Mesothelial cell of epicardium (in vitro differentiated cells): ENCODE measurements at places on chromosomes 6 and 20. TPM values are rescaled to one million over a fixed set of nuclear protein-coding genes. Genes with fewer than 3 reads are reported as not detected.

DNA sequence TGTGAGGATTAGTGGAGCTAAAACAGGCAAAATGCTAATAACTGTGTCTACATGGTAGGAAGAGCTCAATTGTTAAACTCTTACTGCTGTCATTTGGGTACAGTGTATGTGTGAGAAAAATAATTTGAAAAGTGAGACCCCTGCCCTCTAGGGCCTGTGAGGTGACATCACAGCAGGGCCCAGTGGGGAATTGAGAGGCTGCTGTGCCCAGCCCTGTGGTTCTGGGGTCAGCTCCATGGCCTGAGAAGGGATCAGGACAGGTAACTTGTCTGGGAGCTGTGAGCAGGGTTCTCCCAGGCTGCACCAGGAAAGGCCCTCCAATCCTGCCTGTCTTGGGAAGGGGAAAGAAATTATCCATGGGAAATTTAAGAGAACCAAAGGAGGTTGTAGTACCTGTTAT lies 1.3 kb downstream of the SIRPB1 start:
- H3K4me3 ChIP-seq: no peak overlapping the region
- H3K4me1 ChIP-seq: no peaks in the 10 kb centered on the region
- peaks cover 50% of the 10 kb centered on the region for H3K27me3 ChIP-seq
- DNase-seq: no peak
- H3K36me3 ChIP-seq: no peaks in the 10 kb centered on the region

DNA sequence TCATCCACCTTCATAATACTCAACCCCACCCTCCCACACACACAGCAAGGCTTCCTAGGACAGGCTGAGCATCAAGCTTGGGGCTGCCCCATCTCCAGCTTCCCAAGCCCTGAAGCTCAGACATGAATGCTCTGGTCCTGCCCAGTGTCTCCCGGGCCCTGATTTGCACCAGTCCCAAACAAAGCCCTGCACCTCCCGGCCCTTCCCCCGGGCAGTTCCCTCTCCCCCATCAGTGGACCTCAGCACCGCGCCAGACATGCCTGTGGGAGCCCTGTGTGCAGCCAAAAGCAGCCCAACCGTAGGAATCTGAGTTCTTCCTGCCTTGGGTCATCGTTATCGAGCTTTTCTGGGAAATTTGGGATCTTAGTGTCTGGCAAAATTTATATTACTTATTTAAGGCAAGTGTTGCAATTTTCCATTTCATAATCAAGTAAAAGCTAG lies 63.5 kb downstream of the THBS2 start:
- peaks cover 12% of the 10 kb centered on the region for H3K4me1 ChIP-seq
- no peak overlapping the region for H3K27ac ChIP-seq
- no peaks in the 10 kb centered on the region for H3K27me3 ChIP-seq
- H3K4me3 ChIP-seq: no peak overlapping the region
- no peak for DNase-seq
- H3K36me3 ChIP-seq: no peaks in the 10 kb centered on the region

GRCh38 chr6:166236596-166236995 lies 68.9 kb upstream of the TBXT start:
- no peak for DNase-seq
- H3K27ac ChIP-seq: no peak overlapping the region
- H3K36me3 ChIP-seq: no peaks in the 10 kb centered on the region

- no peak for DNase-seq
- no peak overlapping the region for H3K27ac ChIP-seq
- H3K4me1 ChIP-seq: peaks cover 54% of the 10 kb centered on the region
These were observed 26.9 kb downstream of the TFAP2B start for GRCh38 chr6:50845499-50846143.

DNA sequence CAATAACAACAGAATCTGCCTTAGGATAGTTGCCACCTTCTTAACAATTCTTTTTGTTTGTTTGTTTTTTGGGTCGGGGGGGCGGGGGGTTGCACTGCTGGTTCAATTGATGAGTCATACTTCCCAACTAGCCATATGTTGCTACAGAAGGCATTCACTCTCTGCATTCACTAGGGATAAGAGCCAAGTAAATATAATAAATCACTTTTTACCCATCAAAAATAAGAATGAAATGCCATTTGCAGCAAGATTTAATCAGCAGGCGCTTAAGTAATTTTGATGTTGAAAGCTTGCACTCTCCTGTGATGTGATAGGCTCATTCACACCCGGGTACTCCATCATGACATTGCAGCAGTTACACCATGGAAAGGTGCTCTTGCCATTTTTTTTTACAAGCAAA lies 209.8 kb downstream of the HIVEP2 start:
- peaks cover 9% of the 10 kb centered on the region for H3K4me1 ChIP-seq
- H3K4me3 ChIP-seq: no peak overlapping the region
- no peak for DNase-seq
- no peak overlapping the region for H3K27ac ChIP-seq

DNA sequence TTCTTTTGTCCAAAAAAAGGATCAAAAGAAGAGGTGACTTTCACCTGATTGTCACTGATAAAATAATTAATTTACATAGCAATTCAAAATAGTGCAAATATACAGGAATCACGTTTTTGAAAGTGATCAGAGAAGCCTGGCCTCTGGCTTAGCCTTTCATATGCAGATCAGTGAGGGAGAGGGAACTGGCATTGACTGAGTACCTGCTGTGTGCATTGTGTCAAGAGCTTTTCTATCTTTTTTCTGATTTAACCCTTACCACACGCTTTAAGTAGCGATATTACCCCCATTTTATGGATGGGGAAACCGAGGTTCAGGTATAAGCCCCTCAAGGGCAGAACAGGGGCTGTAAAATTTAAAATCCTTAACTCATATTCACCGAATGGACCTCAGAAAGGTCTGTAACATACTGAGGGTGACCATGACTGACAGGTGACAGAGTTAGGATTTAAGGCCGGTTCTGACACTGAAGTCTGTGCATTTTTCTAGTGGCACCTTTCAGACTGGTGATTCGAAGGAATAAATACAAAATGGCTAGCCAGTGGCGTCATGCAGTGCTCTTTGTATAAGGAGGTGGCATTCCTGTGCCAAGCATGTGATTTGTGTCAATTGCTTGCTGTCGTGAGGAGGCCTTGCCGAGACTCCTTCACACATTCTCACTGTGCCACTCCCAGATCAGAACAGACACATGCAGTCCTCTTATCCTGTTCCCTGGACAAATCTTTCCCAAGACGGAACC lies 310.2 kb downstream of the TSHZ2 start:
- peaks cover 30% of the 10 kb centered on the region for H3K4me1 ChIP-seq
- H3K36me3 ChIP-seq: peaks cover 2% of the 10 kb centered on the region
- DNase-seq: no peak

- H3K27ac ChIP-seq: no peak overlapping the region
- H3K4me3 ChIP-seq: no peak overlapping the region
- no peak for DNase-seq
- peaks cover 14% of the 10 kb centered on the region for H3K36me3 ChIP-seq
- peaks cover 6% of the 10 kb centered on the region for H3K4me1 ChIP-seq
These were observed 3.8 kb upstream of the NPEPL1 start for GRCh38 chr20:58688840-58689239.

DNA sequence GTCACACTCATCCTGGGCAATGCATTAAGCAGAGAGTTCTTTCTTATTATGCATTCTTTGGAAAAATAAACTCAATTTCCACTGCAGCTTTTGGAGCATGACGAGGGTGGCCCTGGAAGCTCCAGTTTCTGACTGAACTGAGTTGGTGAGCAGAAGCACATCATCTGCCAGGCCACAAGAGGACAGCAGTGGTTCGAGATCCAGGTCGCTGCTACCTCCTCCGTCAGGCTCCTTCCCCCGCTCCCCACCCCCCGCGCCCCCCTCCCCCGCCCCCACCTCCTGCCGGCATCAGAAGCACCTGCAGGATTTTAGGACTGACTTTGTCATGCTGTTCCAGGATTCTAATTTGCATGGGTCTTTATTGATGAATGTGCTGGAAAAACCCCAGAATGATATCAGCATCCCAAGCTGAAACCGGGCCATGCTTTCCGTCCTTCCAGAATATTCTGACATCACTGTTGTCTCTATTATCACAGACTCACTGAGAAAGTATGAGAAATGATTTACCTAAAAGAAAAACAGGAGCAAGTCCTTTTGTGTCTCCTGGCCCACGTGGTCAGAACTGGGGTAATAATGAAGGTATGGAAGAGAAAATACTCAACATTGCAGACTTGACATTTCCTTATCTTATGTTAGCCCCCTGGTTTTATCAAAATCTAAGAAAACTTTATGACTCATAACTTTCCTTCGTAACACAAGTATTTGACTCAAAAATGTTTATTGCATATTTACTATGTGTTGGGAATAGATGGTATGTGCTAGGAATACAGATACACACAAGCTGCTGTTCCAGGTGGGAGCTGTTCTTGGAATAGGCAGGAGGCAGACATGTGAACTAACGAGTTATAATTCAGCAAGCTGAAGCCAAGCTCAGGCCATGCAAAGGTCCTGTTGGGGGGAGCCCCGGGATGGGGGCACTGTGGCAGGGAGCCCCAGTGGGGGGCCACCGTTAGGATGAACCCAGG lies 220.2 kb upstream of the EXOC2 start:
- peaks cover 2% of the 10 kb centered on the region for H3K4me1 ChIP-seq
- no peaks in the 10 kb centered on the region for H3K36me3 ChIP-seq
- peaks cover 43% of the 10 kb centered on the region for H3K27me3 ChIP-seq
- DNase-seq: no peak
- no peak overlapping the region for H3K27ac ChIP-seq

GRCh38 chr6:125008261-125008703 lies 46.0 kb downstream of the RNF217 start:
- no peak for DNase-seq
- peaks cover 18% of the 10 kb centered on the region for H3K36me3 ChIP-seq
- peak overlapping the region; percentile 47 for H3K27ac ChIP-seq
- H3K27me3 ChIP-seq: no peaks in the 10 kb centered on the region
- peaks cover 30% of the 10 kb centered on the region for H3K4me1 ChIP-seq

GRCh38 chr6:5331845-5332442 lies 70.6 kb downstream of the FARS2 start:
- H3K27me3 ChIP-seq: no peaks in the 10 kb centered on the region
- H3K36me3 ChIP-seq: peaks cover 5% of the 10 kb centered on the region
- no peak overlapping the region for H3K4me3 ChIP-seq
- peaks cover 4% of the 10 kb centered on the region for H3K4me1 ChIP-seq

DNA sequence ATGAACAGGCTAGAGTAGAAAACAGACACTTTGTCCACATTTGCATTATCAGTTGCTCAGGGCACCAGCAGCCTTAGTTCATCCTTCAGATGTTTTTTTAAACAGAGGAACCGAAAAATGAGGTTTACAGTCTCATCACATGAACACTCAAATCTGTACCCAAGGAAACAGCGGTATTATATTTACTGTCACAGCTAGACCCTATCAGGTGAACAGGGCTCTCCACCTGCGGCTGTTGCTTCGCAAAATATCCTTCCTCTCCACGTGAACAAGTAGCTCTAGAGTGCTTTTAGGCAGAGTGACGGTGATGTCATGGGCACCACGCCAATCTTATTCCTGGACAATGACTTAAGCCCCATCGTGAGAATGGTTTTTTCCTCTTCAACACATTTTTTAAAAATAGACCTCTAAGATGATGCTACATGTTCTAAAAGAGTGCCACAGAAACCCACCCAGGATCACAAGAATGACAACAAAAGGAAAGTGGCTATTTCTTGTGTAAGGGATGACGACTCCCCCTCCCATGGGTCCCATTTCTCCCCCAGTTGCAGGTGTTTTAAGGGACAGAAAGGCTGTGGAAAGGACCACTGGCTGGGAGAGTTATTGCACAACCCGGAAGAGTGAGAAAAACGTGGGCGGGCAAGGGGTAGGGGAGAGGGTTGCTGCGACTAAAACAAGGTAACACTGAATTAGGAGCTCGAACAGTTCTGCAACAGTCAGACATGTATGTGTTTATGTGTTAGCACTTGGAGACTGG lies 77.7 kb downstream of the EFHC1 start:
- DNase-seq: no peak
- peaks cover 3% of the 10 kb centered on the region for H3K4me1 ChIP-seq
- no peak overlapping the region for H3K4me3 ChIP-seq
- no peak overlapping the region for H3K27ac ChIP-seq
- no peaks in the 10 kb centered on the region for H3K27me3 ChIP-seq
- H3K36me3 ChIP-seq: peaks cover 18% of the 10 kb centered on the region

- H3K27me3 ChIP-seq: no peaks in the 10 kb centered on the region
- H3K4me3 ChIP-seq: no peak overlapping the region
- H3K27ac ChIP-seq: peak overlapping the region; percentile 68
- peaks cover 17% of the 10 kb centered on the region for H3K36me3 ChIP-seq
These were observed 371.4 kb downstream of the HDGFL1 start for GRCh38 chr6:22940581-22941290.

GRCh38 chr20:16111172-16111832 lies 461.9 kb downstream of the KIF16B start:
- DNase-seq: no peak
- H3K27ac ChIP-seq: no peak overlapping the region
- peaks cover 9% of the 10 kb centered on the region for H3K4me1 ChIP-seq
- H3K27me3 ChIP-seq: no peaks in the 10 kb centered on the region

DNA sequence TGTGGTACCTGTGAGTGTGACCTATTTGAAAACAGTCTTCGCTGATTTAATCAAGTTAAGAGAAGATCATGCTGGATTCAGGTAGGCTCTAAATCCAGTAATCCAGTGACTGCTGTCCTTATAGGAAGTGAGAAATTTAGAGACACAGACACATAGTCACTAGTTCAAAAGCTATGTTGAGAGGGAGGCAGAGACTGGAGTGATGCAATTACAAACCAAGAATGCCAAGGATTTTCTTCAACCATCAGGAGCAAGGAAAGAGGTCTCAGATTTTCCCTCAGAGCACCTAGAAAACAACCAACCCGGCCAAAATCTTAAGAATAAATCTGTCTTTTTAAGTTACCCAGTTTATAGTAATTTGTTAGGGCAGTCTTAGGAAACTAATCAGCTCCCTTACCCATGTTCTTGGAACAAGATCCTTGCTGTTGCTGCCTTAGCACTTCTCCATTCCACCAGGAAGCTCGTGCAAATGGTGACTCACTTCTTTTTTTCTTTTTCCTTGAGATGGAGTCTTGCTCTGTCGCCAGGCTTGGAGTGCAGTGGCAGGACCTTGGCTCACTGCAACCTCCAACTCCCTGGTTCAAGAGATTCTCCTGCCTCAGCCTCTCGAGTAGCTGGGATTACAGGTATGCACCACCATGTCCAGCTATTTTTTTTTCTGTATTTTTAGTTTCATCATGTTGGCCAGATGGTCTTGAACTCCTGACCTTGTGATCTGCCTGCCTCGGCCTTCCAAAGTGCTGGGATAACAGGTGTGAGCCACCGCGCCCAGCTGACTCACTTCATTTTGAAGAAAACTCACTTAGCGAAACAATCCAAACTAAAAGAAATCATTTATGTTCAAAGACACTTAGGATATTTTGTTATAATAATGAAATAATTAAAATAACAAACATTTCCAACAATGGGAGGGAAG lies 34.4 kb upstream of the ZNF184 start:
- H3K27me3 ChIP-seq: peaks cover 14% of the 10 kb centered on the region
- H3K4me1 ChIP-seq: peaks cover 3% of the 10 kb centered on the region
- H3K4me3 ChIP-seq: no peak overlapping the region
- no peak for DNase-seq
- no peaks in the 10 kb centered on the region for H3K36me3 ChIP-seq

- no peak for DNase-seq
- H3K27me3 ChIP-seq: no peaks in the 10 kb centered on the region
- peak overlapping the region; percentile 100 for H3K27ac ChIP-seq
- peaks cover 13% of the 10 kb centered on the region for H3K36me3 ChIP-seq
- peaks cover 41% of the 10 kb centered on the region for H3K4me1 ChIP-seq
These were observed 490 bp upstream of the ID1 start for GRCh38 chr20:31604567-31605030.

Gene WFDC10B
- not detected in 3 replicates for total RNA-seq

Gene FAM229B
- total RNA-seq: 21.7 to 23.6 TPM (median 22.7 TPM) in 3 replicates

Gene LY6G6D
- total RNA-seq: 0.67 to 1.8 TPM (median 0.82 TPM) in 3 replicates

Gene TUBB1
- total RNA-seq: not detected in 3 replicates

Gene ATXN1
- 54.6 to 62.9 TPM (median 59.5 TPM) in 3 replicates for total RNA-seq

Gene OR2H1
- not detected in 3 replicates for total RNA-seq

Gene TMEM217
- total RNA-seq: 1.5 to 2.7 TPM (median 2.0 TPM) in 3 replicates

Gene PNPLA1
- total RNA-seq: 0.14 TPM in 1 of 3 replicates, not detected in the others

Gene THBS2
- total RNA-seq: 15.3 to 20.4 TPM (median 18.6 TPM) in 3 replicates

Gene FRMD1
- total RNA-seq: not detected in 3 replicates

Gene UBD
- 0.47 to 0.50 TPM (median 0.49 TPM) in 3 replicates for total RNA-seq

Gene CLDN20
- not detected in 3 replicates for total RNA-seq
